ENCODE measurements at places on chromosomes 11 and 22.

DNA sequence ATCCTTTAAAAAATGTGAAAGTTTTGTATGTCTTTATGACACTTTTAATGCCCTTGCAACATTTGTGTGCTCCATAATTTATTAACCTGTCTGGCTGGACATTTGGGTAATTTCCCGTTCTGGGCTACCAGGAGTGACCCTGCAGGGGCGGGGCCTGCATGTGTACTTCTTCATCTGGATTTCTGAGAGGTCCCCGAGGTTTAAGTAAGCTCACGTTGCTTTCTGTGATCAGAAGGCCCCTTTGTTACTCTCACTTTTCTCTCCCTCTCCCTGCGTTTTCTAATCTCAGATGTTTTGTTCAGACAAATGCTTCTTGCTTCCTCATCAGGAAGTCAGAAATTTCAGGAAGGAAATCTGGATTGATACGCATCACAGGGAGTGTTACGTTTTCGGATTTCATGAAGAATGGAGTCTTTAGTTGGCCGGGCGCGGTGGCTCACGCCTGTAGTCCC lies 78.9 kb upstream of the CRYBB3 start:
- no peak for DNase-seq

DNA sequence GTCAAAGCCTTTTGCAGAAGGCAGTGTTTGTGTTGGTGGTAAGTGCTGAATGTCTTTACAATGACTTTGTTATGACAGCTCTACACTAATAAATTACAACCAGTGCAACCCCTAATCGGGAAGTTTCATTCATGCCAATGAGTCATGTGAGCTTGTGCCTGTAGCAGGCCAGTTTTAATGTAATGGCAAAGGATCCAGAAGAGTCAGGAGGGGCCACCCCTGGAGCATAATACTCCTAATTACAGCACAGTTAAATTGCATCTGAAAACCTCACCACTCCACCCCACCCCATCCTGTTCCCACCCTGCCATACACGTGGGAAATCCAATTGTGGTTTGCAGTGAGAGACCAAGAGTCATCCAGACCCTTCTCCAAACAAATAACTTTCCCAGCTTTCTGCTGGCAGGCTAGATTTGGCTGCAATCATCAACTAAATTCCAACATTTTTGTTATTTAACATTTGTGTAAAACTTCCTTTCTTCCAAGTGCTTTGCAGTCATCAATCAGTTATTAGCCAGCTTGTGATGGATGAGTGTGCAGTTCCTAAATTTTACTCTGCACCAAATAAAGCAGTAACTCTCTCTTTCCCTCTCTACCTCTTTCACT lies 277.3 kb upstream of the FAT3 start:
- no peak for DNase-seq

- no peak for DNase-seq
These were observed 117.8 kb downstream of the C11orf91 start for GRCh38 chr11:33582636-33583325.

DNA sequence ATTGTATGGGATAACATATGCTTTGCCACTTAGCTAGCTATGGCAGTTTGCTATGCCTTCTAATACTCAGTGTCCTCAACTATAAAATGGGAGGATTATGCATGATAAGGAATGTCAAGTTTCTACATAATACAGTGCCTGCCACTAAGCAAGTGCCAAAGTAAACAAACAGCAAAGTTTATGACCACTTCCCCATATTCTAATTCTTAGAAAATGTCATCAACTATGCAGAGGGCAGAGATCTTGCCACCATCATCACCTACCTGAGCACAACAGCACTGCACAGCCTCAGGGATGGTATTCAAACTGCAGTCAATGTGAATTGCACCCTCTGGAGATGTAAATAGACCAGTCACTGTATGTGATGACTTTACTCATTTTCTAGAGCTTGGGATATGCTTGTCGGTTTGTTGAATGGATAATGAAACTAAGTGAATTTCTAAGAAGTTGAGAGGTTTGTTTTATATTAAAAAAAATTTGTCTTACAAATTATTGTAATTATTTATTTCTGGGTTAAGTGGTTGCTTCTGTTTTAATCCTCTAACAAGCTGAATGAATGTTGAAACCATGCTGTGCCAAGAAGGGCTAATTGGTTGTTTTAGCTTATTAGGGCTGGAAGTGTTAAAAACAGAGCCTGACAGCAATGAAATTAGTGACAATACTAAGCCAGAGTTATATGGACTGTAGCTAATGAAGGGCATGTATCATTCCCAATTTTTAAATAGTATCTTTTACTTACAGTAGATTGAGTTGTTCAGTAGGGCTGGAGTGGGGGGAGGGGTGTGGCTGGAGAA lies 398.4 kb downstream of the CNTN5 start:
- DNase-seq: no peak

- no peak for DNase-seq
These were observed 49.2 kb downstream of the APOL5 start for GRCh38 chr22:35766654-35767580.
